NCI-H1694 (cell line): ENCODE measurements at places on chromosomes 1 and 21.
A peak's percentile ranks its signal among the peaks of the same experiment; 100 is the strongest.

DNA sequence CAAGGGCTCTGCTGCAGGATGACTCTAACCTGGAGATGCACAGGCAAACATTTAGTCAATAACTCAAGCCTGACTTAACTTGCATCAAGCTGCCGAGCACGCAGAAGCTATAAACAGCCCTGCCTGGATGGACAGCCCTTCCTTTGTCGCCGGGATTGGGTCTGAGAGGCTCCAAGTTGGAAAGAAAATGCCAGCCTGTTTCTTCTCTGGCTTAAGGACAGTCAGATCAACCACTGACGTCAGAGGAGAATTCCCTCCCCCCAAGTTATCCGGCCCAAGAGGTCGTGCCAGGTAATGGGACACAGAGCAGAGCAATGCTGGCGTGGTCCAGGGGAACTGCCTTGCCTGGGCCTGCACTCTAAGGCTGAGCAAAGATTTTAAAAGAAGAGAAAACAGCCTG lies 27.1 kb upstream of the LRRC38 start:
- no peak for DNase-seq

GRCh38 chr1:233166896-233167295 lies 128.6 kb downstream of the PCNX2 start:
- DNase-seq: no peak

DNA sequence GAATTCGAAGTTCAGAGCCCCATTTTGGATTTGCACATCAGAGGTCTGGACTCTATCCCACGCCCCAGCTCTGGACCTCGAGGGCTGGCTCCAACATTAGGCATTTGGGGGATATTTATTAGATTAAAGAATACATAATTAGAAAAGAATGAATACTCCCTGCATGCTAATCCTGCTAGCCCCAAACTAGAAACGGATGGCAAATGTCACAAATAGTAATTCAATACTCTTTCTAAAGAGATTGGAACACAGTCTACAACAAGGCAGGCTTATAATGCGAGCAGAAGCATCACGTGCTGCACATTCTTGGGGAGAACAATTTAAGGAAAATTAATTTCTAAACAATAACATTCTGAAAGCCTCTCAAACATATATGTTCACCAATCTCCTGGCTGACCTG lies 27.7 kb upstream of the RAP1A start:
- no peak for DNase-seq

DNA sequence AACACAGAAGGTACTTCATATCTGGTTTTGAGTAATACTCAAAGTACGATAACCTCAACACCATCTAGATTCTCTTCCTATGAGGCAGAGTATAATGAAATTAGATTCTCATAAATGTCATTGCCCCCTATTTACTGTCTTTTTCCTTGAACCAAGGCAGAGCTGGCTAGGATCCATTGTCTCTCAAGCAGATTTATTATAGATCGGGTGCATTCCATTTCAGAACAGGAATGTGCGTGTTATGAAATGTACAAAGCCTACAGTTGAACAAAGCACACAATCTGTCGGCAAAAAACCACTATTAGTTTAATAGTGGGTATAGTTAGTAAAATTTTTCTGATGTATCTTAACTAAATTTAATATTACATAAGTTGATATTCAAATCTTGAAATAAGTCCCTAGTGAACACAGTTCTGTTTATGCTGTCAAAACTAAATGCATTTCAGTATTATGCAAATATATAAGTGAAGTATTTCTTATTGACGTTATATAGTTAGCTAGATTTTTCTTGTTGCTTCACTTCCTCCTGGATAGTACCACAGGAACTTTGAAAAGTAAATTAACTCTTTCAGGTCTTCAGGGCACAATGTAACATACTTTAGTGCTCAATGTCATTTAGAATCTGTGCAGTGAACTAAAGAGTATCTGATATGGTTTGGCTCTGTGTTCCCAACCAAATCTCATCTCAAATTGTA lies 92.1 kb downstream of the DDAH1 start:
- DNase-seq: no peak

- DNase-seq: no peak
Measured at GRCh38 chr1:7432900-7433380, 338.2 kb upstream of the VAMP3 start.

- peak; percentile 58 for DNase-seq
Measured at GRCh38 chr1:175394739-175395138, 202.2 kb upstream of the KIAA0040 start.

DNA sequence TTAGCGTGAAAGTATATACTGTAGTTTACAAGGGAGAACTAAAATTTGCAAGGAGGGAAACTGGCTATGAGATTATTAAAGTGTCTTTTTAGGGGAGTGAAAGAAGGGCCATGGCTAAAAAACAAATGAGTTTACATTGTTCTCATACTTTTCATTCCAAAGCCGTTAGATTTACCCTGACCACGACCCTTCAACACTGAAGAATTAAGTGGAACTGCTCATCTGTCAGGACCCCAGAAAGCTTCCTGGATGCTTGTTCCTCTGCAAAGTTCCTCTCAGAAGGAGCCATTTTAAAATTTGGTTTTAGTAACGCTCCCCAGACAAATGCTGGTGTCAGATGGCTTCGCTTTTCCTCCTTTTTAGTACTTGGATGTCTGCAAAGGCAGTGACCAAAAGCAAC lies 82.7 kb upstream of the ZBTB18 start:
- no peak for DNase-seq

DNA sequence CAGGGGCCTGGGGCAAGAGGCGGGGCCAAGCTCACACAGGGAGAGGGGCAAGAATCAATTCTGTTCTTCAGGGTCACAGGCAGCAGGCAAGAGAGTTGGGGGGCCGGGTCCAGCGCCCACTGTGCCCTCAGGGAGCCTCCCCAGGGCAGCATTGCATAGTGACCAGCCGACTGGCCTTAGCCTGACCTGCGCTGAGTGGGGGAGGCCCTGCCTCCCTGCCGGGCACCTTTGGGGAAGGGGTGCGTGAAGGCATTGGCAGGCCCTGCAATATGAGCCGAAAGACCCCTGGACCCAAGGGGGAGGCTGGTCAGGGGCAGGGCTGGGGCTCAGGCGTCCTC lies 12.2 kb downstream of the SCNN1D start:
- no peak for DNase-seq

GRCh38 chr1:115238336-115239147 lies 99.5 kb downstream of the NGF start:
- no peak for DNase-seq

DNA sequence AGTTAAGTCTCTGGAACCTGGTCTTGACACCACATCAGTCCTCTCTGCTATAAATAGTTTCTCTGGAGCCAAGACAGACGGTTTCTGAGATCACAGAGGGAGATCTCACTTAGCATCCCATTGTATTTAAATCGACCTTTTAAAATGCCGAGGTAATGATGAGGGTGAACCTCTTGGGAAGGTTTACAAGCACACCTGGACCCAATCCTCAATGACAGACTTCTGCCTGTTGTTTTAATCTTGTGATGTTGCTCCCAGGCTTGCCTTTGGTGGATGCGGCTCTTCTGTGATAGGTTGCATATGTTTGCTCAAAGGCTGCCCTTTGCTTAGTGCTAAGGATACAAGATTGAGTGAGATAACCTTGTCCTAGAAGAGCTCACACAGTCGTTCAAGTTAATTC lies 104.6 kb upstream of the L1TD1 start:
- no peak for DNase-seq

DNA sequence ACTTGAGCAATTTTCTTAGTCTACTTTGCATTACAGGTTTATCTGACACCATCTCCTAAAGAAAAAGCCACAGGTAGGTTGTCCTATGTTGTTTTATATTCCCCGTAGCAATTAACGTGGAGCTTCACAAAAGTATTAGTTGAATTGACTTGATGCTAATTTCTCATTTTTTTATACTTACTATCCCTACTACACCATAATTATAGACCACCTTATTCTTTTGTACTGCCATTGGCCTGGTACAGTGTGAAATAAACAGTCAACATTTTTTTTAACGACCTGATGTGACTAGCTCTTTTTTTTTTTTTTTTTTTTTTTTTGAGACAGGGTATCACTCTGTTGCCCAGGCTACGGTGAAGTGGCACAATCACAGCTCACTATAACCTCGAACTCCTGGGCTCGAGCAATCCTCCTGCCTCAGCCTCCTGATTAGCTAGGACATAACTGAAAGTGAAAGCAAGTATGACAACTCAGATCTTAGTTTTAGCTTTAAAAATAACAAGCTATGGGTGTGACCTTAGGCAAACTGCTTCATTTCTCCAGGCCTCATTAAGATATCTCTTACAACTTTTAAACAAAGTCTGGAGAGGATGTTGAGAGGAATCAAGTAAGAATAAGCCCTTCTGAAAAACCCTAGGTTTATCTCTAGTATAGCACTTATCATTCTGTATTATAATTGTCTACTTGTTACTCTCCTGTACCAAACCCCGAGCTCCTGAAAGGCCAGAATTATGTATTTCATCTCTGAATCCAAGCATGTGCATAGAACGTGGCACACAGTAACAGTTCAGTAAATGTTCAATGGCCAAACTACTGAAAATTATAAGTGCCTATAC lies 49.5 kb downstream of the LUZP1 start:
- DNase-seq: no peak
